ENCODE measurements at places on chromosomes 13 and 19.

GRCh38 chr13:64471916-64472315, 2758.2 kb downstream of the PCDH9 start:
- DNase-seq = peak; percentile 44

DNA sequence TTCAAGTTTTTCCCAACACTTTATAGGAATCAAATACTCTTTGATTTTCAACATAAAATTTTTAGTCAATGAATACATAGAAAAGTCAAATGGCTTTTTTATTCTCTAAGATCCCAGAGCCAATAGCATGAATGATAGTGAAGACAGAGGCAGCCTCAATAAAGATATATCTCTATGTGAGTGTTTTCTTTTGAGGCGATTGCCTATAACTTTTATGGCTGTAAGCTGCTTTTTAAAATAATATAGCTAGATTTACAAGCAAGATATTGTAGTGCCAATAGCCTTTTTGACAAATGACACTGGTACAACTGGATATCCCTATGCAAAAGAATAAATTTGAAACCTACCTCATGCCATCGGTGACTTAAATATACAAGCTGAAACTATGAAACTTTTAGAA, 1705.2 kb upstream of the PCDH20 start:
- DNase-seq = no peak

DNA sequence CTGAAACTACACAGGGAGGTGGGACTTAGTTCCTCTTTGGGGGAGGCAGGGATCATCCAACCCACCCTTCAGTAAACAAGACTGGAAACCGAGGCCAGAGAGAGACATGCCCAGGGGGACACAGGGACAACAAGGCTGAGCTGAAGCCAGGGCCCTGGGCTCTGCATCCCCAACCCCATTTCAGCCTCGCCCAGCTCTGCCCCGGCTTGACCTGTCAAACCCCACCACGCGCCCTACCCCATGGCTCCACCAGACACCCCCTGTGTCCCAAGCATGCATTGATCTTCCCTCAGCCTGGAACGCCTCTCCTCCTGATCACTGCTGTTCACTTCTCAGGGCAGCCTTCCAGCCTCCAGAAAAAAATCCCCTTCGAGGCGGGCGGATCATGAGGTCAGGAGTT, 2.0 kb upstream of the APC2 start:
- DNase-seq = no peak

GRCh38 chr19:15702534-15702930, 25.3 kb upstream of the OR10H2 start:
- peak; percentile 32 for DNase-seq

DNA sequence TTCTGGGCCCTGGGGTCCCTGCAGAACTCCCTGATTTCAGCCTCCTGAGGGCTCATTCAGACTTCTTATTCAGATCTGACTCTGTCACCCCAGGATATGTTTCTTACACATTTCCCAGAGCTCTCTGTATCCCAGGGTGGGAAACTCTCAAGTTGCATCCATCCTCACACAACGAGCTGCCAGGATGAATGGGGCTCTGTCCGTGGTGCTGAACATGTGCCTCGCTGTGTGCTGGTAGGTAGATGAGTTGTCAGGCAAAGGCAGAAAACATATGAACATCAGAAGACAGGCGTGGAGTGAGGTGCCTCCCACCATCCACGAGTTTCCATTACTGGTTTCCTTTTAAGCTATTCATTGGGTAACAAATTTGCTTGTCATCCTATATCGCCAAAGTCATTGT, 11.4 kb upstream of the IGFL1 start:
- DNase-seq = peak; percentile 8
